ENCODE measurements at places on chromosomes 5 and 9. TPM values are rescaled to one million over a fixed set of nuclear protein-coding genes. Genes with fewer than 3 reads are reported as not detected.

CD72 gene
- 1.6 TPM for total RNA-seq

GRCh38 chr5:53766673-53767072, 206.2 kb downstream of the NDUFS4 start:
- DNase-seq: no peak

PLEKHG4B gene
- total RNA-seq: 0.02 TPM

DNA sequence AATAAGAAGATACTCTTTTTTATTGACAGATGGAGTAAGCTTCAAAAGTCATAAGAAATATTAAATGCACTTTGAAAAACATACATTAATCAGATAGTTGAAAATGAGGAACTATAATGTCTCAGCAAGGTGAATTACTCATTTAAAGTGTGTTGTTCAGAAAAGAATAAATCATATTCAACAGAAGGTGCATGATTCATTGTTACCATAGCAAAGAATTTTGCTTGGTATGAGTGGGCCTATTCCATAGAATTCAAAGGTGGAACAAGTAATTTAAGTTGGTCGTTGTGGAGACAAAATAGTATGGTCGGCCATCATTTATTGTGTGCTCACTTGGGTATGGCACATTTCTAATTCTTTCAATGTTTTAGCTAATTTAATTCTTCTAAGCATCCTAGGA, 1920.2 kb upstream of the CDH9 start:
- DNase-seq: no peak

DNA sequence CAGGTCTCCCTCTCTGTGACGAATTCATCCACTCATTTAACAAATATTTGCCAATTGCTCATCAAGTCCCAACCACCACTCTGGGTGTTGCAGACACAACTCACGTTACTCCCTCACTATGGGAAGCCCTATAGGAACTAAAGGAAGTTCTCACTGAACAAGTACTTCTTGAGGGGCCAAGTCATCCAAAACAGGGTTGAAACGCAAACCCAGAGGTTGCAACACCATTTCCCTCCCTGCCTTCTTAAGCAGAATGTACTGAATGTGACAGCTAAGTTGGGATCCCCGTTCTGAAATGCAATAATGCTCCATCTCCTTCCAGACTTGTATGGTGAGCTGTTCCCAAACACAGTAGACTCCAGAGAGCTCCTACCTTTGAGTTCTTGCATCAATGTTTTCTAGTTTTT, 34.3 kb downstream of the EPB41L4B start:
- DNase-seq: no peak

- DNase-seq: no peak
Observed at GRCh38 chr9:7546261-7546660, 253.3 kb downstream of the DMAC1 start.

- no peak for DNase-seq
Observed at GRCh38 chr5:173265433-173265832, 30.4 kb upstream of the NKX2-5 start.

DNA sequence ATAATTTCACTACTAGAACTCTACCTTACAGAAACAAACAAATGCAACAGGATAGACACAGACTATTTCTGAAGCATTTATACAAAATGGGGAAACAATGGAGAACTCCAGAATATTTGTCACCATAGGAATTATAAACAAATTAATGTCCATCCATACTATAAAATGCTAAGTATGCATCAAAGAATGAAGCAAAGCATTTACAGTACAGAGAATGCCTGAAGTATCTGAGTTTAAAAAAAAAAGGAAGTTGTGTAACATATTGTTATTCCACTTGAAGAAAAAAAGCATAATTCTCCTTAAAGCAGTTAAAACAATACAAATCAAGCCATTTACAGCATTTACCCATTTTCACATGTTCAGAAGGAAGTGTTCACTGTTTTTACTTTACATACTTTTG, 53.0 kb downstream of the DROSHA start:
- DNase-seq: no peak

DNA sequence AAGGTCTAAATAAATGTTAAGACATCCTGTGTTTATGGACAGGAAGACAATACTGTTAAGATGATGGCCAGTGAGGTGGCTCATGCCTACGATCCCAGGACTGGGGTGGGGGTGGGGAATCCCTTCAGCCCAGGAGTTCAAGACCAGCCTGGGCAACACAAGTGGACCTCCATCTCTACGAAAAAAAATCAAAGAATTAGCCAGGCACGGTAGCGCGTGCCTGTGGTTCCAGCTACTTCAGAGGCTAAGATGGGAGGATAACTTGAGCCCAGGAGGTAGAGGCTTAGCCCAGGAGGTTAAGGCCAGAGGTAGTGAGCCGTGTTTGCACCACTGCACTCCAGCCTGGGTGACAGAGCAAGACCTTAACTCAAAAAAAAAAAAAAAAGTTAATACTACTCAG, 5.3 kb downstream of the ROR2 start:
- no peak for DNase-seq

ADAMTS6 gene
- 0.93 TPM for total RNA-seq

DNA sequence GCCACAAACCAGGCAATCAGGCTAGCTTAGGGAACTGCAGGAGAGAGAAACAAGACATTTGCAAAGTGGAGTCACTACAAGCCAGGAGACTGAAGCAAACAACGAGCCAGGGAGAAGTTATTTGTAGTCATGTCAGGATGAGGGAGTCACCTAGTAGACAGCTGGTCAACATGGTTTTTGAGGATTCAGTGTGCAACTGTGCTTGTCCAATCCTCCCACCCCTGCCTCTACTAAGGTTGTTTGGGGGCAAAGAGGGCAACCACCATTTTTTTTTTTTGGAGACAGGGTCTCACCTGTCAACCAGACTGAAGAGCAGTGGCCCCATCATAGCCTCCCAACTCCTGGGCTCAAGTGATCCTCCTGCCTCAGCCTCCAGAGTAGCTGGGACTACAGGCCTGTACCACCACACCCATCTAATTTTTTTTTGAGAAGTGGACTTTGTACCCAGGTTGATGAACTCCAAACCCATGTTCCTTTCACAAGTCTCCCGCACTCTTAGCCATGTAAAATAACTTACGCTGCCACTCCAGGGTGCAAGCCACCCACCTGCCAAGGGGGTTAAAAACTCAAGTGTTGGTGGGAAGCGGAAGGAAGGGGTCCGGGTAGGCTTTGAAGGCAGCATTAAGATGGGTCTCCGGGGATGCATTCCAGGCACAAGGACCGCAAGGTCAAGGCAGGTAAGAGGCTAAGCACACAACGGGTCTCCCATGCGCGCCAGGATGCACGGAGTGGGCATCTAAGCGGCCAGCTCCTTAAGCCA, 995 bp downstream of the RPL35 start:
- no peak for DNase-seq

- no peak for DNase-seq
Observed at GRCh38 chr9:89721176-89721700, 116.4 kb downstream of the GADD45G start.

DNA sequence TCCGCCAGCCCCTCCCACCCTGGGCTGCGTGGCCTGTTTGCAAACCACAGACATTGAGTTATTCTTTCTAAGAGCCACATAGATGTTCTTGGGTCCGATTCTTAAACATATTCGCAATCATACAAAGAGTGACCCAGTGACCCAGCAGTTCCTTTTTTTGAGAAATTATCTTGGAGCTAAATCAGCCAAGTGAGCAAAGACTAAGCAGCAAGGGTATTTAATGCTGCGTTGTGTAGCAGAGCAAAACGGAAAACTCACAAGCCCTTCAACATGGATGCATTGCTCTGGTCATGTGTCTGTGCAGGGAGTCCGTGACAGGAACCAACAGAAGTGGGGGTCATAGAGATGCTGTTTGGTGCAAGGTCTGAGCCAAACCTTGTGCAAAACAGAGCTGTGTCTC, 95.6 kb downstream of the OLFM1 start:
- DNase-seq: no peak

DNA sequence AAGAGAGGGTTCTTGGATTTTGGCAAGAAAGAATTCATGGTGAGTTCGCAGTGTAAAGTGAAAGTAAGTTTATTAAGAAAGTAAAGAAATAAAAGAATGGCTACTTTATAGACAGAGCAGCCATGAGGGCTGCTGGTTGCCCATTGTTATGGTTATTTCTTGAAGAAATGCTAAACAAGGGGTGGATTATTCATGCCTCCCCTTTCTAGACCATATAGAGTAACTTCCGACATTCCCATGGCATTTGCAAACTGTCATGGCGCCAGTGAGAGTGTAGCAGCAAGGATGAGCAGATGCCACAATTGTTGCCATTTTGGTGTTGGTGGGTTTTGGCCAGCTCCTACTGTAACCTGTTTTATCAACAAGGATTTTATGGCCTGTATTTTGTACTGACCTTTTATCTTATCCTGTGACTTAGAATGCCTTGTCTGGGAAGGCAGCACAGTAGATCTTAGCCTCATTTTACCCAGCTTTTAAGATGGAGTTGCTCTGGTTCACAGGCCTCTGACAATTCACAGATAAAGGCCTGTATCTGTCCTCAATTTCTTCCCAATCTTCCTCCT, 1026.1 kb upstream of the DMAC1 start:
- no peak for DNase-seq
